ENCODE measurements at places on chromosomes 13 and 19.

- DNase-seq: no peak
Observed at GRCh38 chr19:31232180-31232579, 117.1 kb downstream of the TSHZ3 start.

GRCh38 chr13:111021270-111021669 is 93.8 kb upstream of the ARHGEF7 start:
- no peak for DNase-seq

- no peak for DNase-seq
Observed at GRCh38 chr19:58166708-58167280, 16.1 kb upstream of the ZNF274 start.

DNA sequence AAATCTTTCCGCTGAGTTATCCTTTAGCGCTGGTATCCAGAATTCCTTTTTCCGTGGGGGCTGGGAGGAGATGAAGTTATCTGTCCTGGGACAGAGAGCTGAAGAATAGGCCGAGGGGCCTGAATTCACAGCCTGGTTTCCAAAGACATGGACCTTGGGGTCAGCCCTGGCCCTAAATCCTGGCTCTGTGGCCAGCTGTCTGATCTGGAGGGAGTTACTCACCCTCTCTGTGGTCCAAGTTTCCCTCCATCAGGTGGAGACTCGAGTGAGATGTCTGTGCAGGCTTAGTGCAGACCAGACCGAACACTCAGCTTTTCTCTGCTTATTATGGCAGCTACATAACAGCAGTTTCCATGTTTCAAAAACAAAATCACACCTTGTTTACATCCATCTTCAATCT is 59.6 kb downstream of the CDADC1 start:
- no peak for DNase-seq

- no peak for DNase-seq
Observed at GRCh38 chr13:44765001-44765471, 188.9 kb upstream of the TSC22D1 start.

DNA sequence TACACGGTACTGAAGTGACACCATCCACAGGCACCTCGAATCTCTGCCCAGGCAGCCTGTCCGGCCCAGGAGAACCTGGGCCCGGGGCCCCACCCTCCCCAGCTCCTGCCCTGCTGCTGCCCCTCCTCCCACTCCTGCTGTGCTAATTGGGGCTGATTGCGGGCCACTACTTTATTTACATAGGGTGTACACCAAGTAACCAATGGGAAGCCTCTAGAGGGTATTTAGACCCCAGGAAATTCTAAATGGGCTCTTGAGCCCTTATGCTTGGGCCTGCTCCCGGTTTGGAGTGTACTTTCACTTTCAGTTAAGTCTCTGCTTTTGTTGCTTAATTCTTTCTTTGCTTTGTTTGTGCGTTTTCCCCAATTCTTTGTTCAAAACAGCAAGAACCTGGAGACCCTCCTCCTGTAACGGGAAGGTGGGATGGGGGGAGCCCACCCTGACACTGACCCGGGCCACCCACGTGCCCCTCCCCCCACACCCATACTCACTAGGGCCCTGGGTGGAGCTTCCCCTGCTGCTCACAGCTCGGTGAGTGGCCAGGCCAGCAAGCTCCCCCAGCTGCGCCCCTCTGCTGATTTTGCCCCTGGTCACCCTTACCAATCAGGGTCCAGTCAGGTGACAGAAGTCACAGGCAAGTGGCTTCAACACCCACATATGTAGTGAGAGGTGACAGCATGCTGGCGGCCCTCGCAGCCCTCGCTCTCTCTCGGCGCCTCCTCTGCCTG is 9.4 kb downstream of the SCGB2B2 start:
- DNase-seq: no peak

DNA sequence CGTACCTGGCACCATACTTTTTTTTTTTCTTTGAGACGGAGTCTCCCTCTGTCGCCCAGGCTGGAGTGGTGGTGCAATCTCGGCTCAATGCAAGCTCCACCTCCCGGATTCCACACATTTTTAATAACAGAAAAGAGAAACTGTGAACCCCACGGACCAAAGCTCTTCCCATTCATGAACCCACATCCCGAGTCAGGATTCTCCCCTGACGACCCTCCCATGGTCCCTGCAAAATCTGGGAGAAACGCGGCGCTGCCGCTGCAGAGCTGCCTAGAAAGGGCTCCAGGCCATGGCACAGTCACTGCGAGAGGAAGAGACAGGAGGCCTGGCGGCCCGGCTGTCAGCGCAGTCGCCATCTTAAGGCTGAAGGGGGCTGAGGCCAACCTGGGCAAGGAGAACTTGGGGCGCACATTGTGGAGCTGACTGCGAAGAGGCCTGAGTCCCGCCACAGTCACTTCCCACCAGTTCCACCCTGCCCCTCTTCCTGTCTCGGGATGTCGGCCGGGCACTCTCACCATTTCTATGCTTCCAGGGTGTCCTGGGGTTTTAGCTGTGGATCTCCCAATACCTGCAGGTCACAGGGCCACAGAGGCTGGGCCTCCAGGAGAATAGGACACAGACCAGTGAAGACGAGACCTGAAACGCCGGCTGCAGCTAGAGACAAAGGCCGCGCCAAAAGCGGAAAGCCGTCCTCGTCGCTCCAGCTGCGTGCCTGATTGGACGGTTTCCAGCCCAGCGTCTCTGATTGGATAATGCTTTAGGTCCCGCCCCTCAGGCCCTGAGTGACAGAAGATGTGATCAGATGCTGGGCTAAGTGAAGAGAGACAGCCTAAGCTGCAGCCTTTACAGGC is 71.0 kb downstream of the ZNF486 start:
- DNase-seq: no peak

DNA sequence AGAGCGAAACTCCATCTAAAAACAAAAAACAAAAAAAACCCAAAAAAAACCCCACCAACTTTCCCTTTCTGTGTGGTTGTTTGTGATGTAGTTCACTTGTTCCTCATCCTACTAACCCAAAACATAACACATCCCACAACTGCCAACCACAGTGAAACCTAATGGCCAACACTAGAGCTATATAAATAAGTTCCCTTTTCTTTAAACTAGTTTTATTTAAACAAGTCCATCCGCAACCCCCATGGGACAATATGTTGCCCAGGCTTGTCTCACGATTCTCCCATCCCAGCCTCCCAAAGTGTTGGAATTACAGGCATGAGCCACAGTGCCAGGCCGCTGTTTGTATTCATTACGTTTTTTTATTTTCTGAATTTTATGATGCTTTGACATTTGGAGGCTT is 71.2 kb upstream of the ADGRE5 start:
- DNase-seq: peak; percentile 96

GRCh38 chr13:35917252-35917941 is 213.8 kb downstream of the DCLK1 start:
- no peak for DNase-seq

GRCh38 chr13:101611491-101612475 is 159.3 kb downstream of the ITGBL1 start:
- no peak for DNase-seq

DNA sequence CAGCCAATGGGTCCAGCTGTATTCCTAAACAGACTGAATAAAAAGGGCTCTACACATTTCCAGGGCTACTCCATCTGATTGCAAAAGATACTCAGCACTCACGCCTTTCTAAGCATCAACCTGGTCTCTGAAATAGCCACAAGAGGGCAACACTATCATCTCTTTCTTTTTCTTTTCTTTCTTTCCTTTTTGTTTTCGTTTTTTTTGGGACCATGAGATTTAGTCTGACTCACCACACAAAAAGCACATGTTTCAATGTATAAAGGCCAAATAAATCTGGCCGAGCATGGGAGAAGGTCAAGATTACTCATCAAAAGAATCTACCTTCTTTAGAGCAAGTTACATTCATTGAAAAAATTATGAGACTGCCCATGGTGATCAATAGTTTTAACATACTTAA is 805.6 kb upstream of the ARGLU1 start:
- no peak for DNase-seq

DNA sequence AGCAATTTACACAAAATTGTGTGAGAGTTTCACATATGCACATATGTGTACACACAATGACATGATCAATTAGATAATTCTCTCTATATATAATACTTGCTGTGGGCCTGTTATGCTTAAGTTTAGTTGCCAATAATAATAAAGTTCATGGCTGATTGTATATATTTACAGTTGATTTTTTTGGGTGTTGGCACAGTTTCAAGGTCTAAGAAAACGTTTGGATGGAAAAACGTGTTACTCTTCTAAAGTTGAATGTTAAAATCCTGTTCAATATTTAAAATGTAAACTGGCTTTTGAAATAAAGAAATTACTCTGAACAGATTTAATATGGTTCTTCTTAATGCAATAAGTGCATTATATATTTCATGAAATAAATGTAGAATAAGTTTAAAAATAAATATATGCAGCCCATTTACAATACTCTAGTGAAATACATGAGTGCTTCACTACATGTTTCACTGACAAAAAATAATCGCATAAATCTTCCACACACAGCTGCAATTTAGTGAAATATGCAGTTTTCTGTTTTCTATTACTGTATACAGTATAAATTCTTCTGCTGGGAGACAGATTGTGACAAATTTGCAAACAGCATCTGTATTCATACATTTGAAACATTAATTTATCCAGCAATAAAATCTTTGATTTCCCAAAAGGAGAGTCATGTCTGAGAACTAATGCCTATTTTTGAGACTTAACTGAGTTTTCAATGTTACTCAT is 586.9 kb upstream of the KLHL1 start:
- no peak for DNase-seq

Data from MV-4-11 (cell line).